Activated CD8-positive, alpha-beta T cell treated with anti-CD3 and anti-CD28 coated beads for 36 hours (primary cell): ENCODE measurements at places on chromosomes 6 and 20.

DNA sequence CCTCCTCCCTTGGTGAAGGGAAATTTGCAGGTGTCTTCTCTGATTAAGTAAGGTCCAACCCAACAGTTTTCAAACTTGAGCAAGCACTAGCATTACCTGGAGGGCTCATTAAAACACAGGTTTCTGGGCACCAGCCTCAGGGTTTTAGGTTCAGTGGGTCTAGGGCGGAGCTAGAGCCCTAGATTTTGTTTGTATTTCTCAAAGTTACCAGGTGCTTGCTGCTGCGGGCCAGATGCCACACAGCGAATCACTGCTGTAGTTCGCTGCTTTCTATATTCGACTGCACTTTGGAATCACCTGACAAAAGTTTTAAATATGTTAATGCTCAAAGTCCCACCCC, 869 bp downstream of the COL21A1 start:
- DNase-seq = no peak

- no peak for DNase-seq
Measured at GRCh38 chr6:130968476-130968875, 94.6 kb downstream of the EPB41L2 start.

DNA sequence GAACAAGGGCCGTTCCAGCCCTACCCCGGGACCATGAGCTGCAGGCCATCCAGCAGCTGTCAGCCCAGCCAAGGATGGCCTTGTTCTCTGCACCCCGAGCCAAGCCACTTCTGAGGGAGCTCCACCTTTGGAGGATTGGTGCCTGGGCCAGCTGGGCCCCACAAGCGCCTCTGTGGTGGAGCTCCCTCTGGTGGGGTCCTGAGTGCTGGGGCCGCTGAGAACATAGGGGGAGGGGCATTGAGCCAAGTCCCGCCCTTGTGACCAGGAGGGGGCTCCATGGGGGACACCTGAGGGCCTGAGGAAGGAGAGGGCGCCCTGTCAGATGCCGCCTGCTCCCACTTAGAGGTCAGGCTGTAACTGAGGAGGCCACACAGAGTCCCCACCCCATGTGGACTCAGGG, 43.2 kb downstream of the YTHDF1 start:
- peak; percentile 58 for DNase-seq

GRCh38 chr20:36573798-36574365, 485 bp downstream of the TGIF2 start:
- peak; percentile 49 for DNase-seq

DNA sequence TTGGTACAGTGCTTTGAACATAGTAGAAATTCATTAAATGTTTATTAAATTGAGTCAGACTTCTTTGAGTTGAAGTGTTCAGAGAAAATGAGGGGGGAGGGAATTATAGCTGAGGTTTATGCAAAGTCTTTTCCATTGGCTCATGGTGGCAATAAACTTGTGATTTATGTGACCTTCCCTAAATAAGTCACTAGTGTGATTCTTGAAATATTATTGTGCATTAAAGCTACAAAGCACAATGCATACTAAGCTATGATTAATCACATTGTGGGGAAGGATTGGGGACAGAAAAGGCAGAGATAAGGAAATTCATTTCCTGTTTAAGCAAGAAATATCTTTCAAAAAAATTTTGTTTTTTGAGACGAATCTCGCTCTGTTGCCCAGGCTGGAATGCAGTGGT, 877.5 kb downstream of the TFAP2A start:
- no peak for DNase-seq

- DNase-seq = no peak
Measured at GRCh38 chr6:113170454-113170853, 686.7 kb upstream of the MARCKS start.

- DNase-seq = no peak
Measured at GRCh38 chr20:62666736-62667529, 24.6 kb downstream of the SLCO4A1 start.

DNA sequence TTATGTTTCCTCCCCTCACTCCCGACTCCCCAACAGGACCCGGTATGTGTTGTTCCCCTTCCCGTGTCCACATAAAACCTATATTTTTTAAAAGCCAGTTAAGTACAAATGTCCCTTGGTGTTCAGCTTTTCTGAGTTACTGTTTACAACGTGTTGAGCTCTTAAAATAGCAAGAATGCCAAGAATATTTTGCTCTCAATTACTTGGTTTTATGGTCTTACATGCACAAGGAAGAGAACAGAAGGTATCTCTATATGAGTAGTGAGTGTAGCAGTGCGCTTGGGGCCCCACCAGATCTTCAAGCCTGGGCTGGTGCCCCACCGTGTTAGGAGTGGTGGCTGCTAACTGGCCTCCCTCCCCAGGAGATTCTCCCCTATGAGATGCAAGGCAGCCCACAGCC, 75.3 kb downstream of the RIN2 start:
- no peak for DNase-seq

- no peak for DNase-seq
Measured at GRCh38 chr6:3455569-3456394, 1.1 kb downstream of the SLC22A23 start.

DNA sequence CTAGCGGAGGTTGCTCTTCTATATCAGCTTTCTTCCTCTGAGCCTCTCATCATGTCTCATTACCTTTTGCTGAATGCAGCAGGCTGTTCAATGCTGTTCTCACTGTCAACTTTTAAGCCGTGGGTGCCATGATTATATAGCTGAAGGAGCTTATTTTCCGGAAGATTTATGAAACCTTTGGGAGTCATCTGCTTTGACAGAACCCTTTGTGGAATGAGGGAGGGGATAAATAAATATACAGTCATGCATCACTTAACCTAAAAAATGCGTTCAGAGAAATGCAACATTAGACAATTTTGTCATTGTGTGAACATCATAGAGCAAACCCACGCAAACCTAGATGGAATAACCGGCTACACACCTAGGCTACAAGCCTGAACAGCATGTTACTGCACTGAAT, 102.2 kb upstream of the AKAP12 start:
- no peak for DNase-seq

- DNase-seq = no peak
Measured at GRCh38 chr6:83889621-83890020, 30.1 kb downstream of the CYB5R4 start.

GRCh38 chr6:11224966-11225463, 7.5 kb downstream of the NEDD9 start:
- peak; percentile 30 for DNase-seq

DNA sequence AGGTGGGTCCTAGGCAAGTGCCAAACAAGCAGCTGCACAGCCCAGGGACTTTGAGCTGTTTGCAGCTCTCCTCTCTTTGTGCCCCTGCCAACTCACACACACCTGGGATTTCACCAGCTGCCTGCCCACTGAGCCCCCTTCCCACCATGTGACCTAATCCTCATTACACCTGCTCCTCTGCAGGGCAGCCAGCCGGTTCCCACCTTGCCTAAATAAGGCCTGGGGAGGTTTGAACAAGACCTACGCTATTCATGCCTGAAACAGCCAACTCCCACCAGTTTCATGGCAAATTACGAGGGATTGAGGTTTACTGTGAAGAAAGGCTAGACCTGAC, 92.6 kb upstream of the SOX4 start:
- DNase-seq = no peak

DNA sequence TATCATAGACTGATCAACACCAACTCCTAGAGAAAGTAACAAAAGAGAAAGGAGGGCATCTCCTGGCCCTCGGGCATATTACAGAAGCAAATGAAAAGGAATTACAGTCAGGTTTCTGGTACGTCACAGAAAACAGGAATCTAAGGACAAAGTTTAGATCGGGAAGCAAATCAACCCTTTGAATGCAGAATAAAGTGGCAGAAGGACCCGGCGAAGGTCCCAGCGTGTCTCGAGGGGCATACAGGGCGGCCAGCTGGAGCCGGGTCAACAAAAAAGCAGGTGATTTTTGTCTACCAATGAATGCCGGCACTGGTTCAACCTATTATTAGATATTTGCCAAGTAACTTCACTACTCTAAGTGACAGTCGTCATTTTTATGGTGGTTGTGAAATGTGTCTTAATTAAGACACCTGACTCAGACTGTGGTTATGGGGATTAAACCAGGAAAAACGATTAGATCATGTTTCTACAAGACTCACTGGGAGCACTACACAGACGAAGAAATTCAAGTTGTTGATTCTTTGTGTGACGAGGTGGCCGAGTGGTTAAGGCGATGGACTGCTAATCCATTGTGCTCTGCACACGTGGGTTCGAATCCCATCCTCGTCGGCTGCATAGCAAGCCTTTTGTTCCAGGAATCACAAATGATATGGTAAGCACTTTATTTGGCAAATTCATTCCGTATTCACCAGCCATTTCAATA, 12.4 kb upstream of the ZSCAN9 start:
- peak; percentile 79 for DNase-seq

DNA sequence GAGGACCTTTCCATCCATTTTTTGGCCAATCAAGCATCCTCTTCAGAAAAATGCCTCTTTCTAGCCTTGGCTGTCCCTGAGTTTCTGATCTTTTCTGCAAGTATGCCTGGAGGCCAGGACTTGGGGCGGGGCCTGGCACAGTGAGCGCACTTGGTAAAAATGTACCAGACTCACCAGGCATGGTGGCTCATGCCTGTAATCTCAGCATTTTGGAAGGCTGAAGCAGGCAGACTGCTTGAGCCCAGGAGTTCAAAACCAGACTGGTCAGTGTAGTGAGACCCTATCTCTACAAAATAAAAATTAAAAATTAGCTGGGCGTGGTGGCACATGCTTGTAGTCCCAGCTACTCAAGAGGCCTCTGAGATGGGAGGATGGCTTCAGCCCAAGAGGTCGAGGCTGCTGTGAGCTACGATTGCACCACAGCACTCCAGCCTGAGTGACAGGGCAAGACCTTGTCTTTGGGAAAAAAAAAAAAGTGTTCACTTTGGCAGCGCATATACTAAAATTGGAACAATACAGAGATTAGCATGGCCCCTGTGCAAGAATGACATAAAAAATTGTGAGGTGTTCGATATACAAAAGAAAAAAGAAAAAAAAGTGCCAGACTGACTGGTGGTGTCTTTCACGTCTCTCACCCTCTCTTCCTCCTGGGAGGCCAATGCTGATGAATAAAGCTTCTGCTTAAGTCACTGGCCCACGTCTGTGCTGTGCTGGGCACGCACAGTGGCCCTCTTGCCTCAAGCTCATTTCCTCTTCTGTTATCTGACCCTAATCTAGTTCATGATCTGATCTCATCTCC, 18.1 kb upstream of the SLC9A8 start:
- DNase-seq = no peak

GRCh38 chr6:130760006-130760405, 67.2 kb upstream of the SMLR1 start:
- no peak for DNase-seq

DNA sequence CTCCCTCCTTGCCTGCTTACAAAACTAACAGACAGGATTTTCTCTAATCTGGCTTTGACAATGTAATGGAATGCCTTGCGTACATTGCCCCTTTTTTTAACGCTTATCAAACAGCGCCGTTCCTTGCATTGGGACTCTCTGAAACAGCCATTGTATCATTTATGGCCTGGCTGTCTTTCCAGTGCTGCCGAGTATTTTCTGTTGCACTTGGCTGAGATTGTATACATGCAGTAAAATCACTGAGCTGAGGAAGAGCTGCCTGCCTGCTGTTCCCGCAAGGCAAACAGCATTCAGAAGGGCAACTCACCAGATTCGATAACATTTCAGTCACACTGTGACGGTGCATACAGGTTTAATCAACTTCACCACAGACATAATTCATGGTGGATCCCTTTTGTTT, 106.0 kb downstream of the SH3BGRL2 start:
- DNase-seq = no peak

GRCh38 chr6:34347303-34347702, 45.2 kb downstream of the NUDT3 start:
- DNase-seq = no peak

- DNase-seq = no peak
Measured at GRCh38 chr20:45552456-45552855, 5.3 kb upstream of the EPPIN start.

GRCh38 chr6:158402184-158402583, 89.9 kb downstream of the TULP4 start:
- no peak for DNase-seq

- DNase-seq = no peak
Measured at GRCh38 chr6:152426276-152426675, 210.9 kb downstream of the SYNE1 start.

DNA sequence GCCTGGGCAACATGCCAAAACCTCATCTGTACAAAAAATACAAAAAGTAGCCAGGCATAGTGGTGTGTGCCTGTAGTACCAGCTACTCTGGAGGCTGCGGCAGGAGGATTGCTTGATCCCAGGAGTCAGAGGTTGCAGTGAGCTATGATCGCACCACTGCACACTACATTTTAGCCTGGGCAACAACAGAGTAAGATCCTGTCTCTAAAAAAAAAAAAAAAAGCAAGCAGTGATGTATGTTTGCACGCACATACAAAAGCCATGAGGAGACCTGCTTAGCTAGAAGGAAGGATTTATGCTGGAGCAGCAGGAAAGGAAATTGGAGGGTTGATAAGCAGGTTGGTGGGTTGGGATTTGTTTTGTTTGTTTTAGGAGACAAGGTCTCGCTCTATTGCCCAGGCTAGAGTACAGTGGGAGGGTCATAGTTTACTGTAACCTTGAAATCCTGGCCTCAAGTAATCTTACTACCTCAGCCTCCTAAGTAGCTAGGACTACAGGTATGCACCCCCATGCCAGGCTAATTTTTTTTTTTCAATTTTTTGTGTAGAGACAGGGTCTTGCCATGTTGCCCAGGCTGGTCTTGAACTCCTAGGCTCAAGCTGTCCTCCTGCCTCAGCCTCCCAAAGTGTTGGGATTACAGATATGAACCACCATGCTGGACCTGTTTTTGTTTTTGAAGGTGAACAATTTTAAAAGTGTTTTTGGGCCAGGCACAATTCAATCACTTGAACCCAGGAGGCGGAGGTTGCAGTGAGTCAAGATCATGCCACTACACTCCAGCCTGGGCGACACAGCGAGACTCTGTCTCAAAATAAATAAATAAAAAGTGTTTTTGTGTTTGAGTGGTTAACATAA, 4.0 kb downstream of the ZSWIM3 start:
- DNase-seq = no peak

DNA sequence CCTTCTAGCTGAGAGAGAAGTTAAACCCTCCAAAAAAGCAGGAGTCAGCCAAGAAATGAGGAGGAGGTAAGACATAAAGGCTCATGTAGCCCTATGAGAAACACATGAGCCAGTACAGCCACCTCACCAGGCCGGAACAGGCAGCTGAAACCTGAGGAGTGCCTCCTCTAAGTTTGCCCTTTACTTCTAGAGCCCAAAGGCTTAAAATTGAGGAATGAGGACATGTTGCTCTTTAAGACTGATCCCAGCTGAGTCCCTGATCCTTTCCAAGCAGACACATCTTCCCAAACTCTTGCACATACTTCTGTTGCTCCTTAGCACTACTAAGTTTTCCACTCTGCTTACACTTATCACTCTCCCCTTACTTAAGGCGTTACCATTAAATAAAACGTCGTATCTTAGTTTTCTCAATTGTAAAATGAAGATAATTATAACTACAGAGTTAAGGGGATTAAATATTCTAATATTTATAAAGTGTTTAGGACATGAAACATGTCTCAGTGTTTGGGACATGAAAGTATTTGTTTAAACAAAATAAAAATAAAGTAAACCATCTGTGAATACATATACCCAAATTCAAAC, 124.0 kb downstream of the OGFRL1 start:
- DNase-seq = no peak

GRCh38 chr6:146990821-146991798, 213.1 kb upstream of the STXBP5 start:
- no peak for DNase-seq
